ENCODE measurements at places on chromosomes 1 and 21.

DNA sequence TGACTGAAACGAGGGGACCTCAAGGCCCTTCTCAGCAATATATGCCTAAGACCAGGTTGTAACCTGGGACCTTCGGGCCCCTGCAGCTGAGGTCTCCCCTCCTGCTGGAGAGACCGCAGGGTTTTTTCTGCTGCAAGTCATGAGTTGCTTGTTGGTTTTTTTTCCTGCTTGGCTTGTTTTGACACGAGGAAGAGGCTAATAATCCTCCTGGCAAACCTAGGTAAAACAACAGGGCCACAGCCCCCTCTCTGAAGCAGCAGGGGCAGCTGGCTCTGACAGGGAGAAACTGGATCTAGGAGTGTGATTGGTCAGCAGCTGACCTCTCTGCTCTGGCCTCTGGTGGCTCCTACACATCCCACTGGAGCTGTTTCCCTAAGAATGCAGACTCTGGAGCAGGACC is 69.0 kb downstream of the CD34 start:
- no peak for DNase-seq

- no peak for DNase-seq
Measured at GRCh38 chr1:34418166-34418565, 241.5 kb downstream of the C1orf94 start.

DNA sequence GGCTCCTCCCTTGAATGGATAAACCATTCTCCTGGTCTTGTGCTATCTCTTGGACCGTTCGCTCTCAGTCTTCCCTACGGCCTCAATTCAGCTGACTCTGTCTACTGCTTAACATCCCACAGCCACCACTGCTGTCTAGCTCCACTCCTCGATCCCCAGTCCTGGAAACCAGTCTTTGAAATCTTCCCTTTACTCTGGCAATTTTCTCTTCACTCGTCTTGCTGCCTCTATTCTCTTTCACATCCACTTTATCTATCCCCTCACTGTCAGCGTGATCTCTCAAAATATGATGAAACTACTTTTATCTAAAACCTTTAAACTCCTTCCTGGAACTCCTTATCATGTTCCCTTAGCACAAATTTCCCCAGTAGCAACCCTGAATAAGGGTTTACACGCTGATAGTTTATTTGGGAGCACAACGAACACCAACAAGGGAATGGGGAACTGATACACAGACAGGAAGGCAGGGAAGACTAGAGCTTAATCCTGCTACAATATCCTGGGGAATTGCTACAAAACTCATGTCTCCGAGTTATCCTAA is 131.6 kb upstream of the SAMSN1 start:
- no peak for DNase-seq

GRCh38 chr1:9240914-9241820 is 6.6 kb downstream of the H6PD start:
- DNase-seq, result no peak

DNA sequence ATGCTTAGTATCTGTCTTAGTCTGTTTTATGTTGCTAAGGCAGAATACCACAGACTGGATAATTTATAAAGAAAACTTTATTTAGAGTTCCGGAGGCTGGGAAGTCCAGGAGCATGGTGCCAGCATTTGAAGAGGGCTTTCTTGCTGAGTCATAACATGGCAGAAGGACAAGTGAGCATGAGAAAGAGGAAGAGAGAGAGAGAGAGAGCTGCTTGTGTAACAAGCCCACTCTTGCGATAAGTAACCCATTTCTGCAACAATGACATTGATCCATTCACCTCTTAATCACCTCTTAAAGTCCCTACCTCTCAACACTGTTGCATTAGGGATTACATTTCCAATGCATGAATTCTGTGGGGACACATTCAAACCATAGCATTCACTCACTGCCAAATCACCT is 11.7 kb upstream of the MYOCOS start:
- no peak for DNase-seq
